EH (cell line): ENCODE measurements at places on chromosomes 5 and 9.

GRCh38 chr5:112006721-112007120, 249.7 kb upstream of the NREP start:
- DNase-seq, result peak; percentile 75

DNA sequence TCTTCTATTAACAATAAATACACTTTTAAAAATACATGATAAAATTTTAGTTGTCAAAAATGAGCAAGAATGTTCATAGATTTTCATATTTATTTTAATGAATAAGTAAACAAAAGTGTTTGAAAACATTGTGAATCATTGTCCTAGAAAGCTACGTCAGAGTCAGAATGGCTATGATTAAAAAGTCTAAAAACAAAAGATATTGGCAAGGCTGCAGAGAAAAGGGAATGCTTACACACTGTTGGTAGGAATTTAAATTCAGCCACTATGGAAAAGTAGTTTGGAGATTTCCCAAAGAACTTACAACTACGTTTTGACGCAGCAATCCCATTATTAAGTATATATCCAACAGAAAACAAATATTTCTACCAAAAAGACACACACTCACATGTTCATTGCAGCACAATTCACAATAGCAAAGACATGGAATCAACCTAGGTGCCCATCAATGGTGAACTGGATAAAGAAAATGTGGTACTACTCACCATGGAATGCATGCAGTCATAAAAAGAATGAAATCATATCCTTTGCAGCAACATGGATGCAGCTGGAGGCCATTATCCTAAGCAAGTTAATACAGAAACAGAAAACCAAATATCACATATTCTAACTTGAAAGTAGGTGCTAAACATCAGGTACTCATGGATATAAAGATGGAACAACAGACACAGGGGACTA, 49.2 kb upstream of the FBXL17 start:
- peak; percentile 62 for DNase-seq

DNA sequence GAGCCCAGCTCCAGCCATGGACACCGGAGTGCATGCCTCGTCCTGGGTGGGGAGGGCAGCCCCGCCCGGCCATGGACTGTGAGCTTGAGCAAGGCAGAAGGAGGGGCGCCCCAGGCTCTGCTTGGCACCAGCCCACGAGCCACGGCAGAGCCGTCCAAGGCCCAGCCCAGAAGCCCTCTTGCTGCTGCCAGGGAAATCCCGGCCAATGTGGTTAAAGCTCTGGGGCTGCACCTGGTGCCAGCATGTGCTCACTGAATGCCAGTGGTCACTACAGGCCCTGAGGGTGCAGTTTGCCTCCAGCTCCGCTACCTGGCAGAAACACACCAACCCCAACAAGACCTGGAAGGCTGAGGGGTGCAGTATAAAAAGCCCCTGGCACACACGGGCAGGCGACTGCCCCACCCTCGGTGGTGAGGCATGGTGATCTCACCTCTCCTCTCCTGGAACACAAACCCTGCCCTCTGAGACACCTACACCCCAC, 11.8 kb downstream of the BRD3 start:
- DNase-seq, result peak; percentile 65

DNA sequence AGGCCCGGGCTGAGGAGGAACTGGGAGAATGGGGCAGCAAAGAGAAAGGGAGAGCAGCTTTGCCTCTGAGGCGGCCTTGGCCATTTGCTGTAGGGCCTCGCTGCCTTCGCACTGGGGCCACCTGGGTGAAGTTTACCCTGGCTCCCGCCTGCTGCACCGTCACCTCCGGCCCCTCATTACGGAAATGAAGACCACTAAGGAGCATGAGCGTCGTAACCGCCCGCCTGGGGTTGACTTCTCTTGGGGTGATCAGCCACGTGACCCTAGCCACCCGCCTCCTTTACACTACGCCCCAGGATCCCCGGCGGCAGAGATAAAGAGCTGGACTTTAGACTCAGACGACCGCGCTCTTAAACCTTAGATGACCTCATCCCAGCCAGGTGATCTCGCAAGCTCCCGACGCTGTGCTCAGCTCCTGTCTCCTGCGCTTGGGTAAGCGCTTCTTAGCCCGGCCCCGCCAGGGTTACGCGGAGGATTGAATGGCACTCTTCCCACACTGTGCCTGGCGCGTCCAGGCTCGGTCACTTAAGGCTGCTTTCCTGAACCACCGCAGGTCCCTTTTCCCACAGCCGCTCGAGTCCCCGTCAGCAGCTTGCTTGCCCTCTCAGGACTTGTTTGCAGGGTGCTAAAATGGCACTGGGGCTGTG, 107.9 kb upstream of the LARP1 start:
- no peak for DNase-seq

DNA sequence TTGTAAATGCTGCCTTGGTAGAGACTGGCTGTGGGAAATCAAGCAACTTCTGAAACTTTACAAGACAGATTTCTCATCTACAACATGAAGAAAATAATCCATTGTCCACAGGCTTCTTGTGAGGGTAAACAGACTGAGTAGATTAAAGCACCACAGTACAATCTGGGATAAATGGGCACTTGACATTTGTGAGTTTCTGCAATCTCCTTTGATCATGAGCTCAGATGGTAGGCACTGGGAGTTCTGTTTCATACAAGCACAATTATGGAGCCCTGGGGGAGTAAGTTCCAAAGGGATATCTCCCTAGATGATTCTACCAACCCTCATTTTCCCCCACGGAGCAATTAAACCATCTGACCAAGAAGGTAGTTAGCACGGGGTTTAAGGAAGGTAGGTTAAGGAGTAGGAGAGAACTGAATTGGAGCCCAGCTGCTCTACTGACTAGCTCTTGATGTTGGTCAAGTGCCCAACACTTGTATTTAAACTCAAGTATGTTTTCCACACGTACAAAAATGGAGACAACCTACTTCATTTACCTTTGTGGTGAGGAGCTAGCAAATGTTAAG, 479.5 kb upstream of the TNC start:
- peak; percentile 50 for DNase-seq

DNA sequence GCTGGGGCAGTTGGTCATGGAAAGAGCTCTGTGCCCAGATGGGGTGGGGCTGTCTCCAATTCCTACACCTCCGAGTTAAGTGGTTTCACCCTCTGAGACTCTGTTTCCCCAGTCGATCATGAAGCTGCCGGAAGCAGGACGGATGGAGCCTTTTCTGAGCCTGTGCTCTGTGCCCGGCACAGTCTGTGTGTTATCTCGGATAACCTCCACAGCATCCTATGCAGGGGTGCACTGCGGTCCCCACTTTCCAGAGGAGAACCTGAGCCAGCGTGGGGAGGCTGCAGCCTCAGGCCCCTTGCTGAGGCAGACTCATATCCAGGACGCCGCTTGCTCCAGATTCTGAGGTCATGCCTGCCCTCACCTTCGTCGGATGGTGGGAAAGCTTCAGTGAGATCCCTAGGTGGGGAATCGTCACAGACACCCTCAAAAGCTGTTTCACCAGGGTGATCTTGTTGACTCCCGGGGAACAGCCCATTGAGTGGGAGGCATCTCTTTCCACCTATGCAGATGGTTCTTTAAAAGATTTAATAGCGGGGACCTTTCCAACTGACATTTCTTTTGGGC, 6.9 kb upstream of the COL5A1 start:
- DNase-seq, result no peak

DNA sequence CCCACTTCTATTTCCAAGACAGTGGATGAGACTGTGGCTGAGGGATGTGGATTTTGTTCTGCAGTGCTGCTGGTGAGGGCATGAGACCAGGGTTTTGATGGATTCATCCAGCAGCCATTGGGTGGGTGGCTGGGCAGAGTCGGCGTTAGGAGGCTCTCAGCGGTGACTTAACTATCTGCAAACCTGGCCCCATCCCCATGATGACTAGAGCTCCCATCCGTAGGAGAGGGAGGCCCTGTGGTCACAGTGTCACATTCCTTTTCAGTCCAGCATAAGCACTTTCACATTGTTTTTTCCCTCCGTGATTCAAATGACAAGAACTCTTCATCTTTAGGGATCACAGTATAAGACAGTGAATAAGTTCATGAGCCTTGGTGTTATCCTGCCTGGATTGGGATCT, 60.4 kb upstream of the SPRY4 start:
- peak; percentile 89 for DNase-seq

GRCh38 chr9:3507395-3508077, 18.3 kb downstream of the RFX3 start:
- peak; percentile 18 for DNase-seq

- DNase-seq, result no peak
Observed at GRCh38 chr5:142869886-142870285, 99.7 kb downstream of the ARHGAP26 start.

- DNase-seq, result peak; percentile 79
Observed at GRCh38 chr9:13113216-13113615, 166.3 kb downstream of the MPDZ start.

- DNase-seq, result peak; percentile 29
Observed at GRCh38 chr9:115442054-115442453, 324.1 kb upstream of the TNC start.

DNA sequence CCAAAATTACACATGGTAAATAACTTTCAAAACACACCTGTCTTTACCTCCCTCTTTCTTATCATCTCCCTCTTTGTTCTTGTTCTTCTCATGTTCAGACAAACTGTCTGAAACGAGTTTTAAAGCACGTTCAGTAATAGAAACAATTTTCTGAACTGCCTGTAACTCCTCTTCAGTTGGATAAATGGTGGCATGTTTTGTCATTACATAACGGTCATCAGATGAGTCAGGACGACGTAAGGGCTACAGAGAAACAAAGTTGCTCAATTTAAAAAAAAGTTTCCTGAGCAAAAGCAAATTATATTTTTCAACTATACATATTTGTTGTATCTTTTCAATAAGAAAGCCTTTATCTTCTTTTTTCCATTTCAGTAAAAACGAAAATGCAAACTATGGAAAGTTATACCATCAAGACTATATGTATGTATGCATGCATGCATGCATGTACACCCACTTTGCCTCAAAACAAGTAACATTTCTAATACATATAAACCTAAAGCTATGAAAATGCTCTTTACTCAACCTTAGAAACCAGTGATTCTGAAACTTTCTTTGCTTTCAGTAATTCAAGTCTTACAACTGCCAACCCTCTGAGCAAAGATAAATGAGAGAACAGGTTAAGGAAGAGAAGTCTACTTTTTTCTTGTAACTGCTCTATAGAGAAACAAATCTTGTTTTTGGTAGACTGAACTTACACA, 56.0 kb downstream of the ZFR start:
- peak; percentile 55 for DNase-seq

DNA sequence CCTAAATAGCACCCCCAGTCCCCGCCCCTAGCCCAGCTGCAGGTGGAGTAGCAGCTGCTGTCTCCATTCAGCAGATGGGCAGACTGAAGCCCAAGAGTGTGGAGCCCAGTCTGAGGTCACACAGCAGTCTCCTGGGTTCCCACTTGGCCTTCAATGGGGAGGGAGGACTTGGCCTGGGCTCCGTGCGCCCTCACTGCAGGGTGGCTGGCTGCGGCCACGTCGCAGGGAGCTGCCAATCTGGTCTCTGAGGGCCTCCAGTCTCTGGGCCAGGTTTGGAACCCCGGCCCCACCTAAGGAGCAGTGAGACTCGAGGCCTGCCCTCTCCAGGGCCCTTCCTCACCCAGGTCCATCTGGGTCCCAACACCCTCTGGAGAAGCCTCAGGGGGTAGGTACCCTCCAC, 7.4 kb downstream of the KIF12 start:
- DNase-seq, result no peak

DNA sequence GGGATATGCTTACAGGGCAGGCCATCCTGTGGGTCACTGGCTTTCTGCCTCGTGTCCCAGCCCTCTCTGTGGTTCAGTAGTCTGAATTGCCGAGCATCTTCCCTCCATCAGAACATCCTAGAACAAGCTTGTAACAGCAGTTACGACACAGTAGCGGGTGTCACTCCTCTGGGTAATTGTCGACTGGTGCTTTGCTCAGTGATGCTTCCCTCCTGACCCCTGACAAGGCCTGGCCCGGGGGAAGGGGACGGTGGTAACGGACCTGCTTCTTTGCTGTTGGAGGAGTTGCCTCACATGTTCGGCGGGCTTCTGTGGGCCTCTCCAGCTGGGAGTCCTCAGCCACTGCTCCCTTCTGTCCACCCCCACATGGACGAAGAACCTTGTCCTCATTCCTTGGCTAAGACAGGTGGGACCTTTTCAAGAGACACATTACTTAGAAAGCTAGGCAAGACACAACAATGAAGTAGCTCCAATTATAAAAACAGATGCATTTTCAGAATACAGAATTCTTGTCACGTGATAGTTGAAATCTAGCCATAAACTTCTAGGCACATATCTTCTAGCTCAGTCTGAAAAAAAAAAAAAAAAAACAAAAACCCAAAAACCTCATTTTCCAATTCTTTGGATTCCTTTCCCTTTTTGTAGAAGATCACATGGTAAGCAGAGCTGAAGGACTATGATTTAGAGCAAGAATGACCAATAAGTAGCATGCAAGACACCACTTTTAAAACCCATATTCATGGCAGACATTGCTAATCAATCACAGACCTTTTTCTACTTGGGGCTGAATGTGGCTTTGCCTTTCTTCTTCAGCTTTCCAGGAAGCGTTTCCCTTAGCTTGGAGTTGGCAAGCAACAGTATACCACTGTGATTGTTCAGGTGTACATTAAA, 25.0 kb downstream of the HMCN2 start:
- DNase-seq, result peak; percentile 54

DNA sequence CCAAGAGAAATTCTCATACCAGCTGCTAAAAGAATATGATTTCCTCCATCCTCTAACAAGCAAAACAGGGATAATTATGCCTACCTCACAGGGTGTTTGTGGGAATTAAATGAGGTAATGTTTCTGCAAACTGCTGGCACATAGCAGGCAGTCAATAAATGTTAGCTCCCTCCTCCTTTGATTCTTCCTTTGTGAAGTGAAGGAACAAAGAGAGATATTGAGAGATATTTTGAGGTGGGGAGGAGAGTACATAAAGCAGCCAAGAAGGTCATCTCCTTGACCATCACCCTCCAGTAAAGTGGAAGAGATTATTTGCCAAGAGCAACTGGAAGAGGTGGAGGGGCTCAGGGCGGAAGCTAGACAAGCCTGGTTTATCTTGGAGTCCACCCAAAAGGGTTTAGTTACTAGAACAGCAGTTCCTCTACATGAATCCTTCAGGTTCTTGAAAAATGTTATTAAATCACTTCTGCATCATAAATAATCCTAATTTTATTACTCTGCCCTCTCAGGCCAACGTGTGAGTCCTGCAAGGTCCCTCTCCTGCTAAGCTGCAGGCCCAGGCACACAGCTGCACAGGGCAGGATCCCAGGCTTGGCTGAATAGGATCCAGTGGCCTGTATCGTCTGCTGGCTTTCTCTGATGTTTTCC, 35.0 kb upstream of the TLE1 start:
- DNase-seq, result peak; percentile 5

DNA sequence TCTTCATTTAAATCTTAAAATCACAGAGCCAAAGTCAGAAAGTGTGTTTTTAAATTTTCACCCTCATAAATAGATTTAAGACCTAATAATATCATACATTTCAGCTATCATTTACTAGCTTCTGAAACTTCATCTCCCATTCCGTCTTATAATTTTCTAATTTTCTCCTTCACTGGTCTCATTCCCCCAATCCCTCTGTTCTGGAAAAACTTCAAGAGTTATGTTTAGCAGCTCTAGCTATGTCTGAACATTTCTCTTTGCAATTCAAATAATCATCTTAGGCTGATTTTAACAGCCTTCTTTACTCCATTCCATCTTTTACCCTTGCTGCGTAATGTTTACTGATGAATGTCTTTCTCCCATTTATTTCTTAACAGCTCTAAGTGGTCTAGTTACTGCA, 192.4 kb downstream of the SLF1 start:
- DNase-seq, result no peak

- no peak for DNase-seq
Observed at GRCh38 chr5:159048298-159048697, 51.4 kb downstream of the EBF1 start.
